Cortex of kidney (tissue), 1 donor: ENCODE measurements at places on chromosomes 4 and X.

DNA sequence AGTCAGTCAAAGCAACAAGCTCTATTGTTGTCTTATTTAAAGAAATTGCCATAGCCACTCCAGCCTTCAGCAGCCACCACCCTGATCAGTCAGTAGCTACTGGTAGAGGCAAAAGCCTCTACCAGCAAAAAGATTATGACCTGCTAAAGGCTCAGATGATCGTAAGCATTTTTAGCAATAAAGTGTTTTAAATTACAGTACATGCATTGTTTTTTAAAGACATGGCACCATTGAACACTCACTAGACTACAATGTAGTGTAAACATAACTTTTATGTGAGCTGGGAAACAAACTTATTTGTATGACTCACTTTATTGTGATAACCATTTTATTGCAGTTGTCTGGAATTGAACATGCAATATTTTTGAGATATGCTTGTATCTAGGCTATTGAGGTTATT, 32.3 kb upstream of the DYNLT3 start:
- DNase-seq = no peak

GRCh38 chr4:47442980-47443379, 20.5 kb downstream of the COMMD8 start:
- no peak for DNase-seq

DNA sequence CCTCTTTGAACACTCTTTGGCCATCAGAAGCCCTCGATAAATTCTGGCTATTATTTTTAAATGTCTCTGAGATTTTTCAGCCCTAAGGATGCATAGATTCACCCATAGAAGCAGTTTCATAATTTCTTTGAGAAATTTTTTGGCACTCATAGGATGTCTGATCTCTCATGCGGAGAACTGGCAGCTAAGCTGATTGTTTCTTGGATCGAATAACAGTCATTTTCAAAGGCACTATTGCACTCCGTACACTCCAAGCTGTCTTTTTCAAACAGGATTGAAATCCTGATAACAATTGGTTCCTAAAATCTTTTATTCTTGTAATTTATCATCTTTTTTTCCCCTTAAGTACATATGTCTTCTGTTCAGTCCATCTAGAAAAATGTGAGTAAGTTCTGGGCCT, 411.9 kb downstream of the SPOCK3 start:
- no peak for DNase-seq

GRCh38 chrX:39492497-39493162, 605.1 kb downstream of the BCOR start:
- no peak for DNase-seq

DNA sequence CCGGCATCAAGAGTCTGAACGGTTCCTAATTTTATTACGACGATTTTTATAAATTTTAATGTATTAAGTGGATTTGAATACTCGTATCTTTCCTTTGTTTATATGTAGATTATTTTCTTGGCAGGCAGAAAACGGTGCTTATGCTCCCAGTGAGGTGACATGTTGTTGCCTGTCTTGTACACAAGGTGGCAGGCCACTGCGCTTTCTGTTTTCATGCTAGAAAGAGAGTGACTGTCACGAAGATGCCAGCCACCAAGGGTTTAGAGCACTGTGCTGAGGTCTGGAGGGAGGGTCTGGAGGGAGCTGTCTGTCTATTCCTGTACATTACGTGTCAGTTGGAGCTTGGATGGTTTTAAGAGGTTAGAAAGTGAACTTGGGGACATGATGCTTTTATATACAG, 87.7 kb downstream of the SHROOM2 start:
- DNase-seq = no peak
